ENCODE measurements at places on chromosomes 16 and 17.

GRCh38 chr17:37450112-37450511 lies 39.6 kb upstream of the DUSP14 start:
- DNase-seq = no peak

- no peak for DNase-seq
Observed at GRCh38 chr16:1778200-1779179, 3.9 kb downstream of the SPSB3 start.

DNA sequence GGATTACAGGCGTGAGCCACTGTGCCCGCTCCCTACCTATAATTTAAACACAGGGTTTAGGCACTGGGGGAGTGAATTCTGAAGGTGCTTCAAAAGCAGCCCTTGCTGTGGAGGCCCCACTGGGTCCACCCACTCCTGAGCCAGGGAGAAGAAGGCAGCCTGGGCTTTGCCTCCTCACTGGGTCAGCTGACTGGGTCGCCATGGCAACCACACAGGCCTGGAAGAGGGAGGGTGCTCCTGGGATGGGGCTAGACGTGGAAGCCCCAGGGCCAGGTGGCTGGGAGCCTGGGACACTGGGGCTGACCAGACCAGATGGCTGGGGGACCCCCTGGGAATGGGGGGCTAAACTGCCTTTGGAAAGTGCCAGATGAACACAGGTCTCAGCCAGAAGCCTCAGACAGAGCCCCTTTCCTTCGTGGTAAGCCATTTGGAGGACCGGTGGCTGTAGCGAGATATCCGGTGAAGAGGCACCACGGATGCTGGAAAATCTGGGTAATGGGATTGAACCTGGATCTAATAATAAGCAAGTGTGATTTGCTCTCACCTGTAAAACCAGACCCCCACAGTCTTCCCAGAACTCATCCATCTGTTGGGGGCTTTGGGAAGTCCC lies 32.9 kb downstream of the TRARG1 start:
- DNase-seq = no peak

- no peak for DNase-seq
Observed at GRCh38 chr17:68785565-68786486, 169.4 kb downstream of the ABCA8 start.

GRCh38 chr16:56929639-56930038 lies 2.3 kb upstream of the HERPUD1 start:
- no peak for DNase-seq

DNA sequence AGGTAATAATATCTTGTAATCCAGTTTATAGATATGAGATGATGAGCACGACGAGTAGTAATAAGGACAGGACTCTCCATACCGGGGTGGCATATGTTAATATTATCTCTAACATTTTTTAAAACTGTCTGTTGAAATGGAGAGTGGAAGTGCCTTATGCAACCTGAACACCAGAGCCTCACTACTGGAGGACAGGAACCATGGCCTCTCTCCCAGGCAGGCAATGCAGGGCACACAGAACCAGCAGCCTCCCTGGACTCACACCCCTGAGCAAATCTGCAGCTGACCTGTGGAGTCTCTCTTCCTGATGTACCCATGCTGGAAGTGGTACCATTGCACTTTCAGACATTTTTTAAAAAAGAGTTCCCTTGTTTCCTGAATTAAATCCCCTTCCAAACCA lies 55.2 kb upstream of the ERN1 start:
- DNase-seq = no peak

DNA sequence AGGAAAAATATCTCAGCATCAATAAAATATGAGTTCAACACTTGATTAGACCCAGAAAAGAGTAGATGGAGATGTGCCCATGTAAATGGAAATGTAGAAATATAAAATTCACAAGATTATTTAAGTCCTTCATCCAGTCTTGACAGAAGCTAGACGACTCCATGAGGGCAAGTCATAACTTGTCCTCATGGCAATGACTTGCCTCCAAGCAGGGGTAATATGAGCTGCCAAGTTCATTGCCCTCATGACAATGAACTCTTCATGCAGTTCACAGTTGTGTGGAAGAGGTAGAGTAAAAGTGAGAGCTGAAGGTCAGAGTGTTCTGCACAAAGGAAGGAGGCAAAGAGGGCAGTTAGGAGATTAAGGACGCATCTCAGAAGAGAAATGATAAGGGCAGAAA lies 22.3 kb downstream of the CDH11 start:
- DNase-seq = no peak

- no peak for DNase-seq
Observed at GRCh38 chr17:75356260-75356937, 49.1 kb downstream of the GRB2 start.

DNA sequence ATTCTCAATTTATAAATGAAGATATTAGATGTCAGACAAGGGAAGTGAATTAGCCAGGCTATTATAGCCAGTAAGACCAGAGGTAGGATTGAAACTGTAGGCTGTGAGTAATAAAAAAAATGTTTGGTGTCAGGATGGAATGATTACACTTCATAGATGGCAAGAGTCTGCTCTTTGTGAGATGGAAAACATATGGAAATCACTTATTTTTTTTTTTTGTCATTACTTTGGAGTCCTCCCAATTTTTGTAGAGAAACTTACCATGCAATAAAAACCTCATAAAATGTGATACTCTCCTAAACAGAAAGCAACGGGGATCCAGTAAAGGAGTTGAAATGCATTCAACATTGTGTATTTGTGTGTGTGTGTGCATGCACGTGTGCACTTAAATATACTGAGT lies 532.7 kb upstream of the CDH8 start:
- DNase-seq = no peak

GRCh38 chr17:74157366-74157765 lies 46.1 kb upstream of the RPL38 start:
- peak; percentile 22 for DNase-seq

GRCh38 chr16:54722210-54722676 lies 208.4 kb upstream of the IRX5 start:
- DNase-seq = no peak

DNA sequence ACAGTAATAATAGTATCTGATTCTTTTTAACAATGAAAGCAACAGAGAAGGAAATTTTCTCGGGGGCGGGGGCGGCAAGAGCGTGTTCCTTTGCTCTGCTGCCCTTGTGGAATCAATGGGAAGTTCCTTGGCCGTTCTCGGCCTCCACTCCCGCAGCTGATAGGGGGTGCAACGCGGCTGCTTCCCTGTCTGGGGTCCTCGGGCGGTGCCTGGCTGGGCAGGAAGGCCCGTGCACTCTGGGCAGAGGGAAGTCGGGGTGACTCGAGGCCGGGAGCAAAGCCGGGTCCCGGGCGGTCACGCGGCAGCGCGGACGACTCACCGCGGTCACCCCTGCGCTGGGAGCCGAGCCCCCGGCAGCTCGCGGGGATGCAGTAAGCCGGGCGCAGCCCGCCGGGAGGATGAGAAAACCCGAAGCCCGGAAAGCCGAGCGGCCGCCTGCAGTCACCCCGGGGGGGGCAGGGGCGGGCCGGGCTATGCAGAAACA lies 2.5 kb downstream of the TUBB3 start:
- no peak for DNase-seq

GRCh38 chr17:57766318-57766943 lies 21.3 kb upstream of the CCDC182 start:
- no peak for DNase-seq

DNA sequence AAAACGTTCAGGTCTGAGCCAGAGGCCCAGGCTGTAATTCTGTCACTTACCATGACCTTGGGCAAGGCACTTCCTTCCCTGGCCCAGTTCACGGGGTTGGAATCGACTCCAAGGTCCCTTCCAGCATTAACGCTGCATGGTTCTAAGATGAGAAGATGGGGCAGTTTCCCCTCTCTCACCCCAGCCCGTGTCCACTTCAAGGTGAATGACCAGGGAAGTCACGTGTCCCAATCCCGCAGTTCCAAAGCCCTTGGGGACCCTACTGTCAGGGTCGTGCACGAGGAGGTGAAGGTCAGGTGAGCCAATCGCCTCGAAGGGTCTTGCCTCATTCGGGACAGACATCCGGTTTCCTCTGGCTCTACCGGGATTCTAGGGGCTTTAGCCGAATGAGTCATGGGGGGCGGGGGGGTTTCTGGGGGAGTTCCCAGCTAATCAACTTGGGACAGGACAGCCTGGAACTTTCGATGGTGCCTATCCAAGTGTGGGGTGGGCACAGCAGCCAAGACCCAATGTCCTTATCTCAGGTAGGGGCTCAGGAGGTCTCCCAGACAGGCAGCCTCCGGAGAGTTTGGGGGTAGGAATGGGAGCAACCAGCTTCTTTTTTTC lies 762 bp upstream of the CSF3 start:
- no peak for DNase-seq

DNA sequence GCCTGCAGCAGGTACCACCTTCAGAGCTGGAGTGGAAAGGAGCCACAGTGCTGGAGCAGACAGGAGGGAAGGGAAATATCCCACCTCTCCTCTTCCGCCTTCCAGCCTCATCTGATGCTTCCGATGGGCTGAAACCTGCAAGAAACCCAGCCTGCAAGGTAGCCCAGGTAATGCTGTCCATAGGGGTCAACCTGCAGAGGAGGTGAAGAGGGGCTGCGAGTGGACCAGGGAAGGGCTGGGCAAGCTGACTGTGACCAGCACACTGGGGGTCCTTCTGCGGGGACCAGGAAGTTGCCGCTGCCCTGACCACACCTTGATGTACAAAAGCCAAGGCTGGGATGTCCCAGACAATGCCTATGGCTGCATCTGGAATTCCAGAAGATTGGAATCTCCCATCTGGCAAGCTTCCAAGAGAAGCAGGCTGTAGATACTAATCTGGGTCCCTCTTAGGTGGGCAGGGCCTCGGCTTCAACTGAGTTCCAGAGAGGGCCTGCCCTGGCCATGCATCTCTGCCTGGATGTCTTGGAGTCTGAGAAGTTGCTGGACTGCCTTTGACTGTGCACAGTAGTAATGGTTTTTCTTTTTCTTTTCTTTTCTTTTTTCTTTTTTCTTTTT lies 5.8 kb downstream of the FOXL1 start:
- no peak for DNase-seq

DNA sequence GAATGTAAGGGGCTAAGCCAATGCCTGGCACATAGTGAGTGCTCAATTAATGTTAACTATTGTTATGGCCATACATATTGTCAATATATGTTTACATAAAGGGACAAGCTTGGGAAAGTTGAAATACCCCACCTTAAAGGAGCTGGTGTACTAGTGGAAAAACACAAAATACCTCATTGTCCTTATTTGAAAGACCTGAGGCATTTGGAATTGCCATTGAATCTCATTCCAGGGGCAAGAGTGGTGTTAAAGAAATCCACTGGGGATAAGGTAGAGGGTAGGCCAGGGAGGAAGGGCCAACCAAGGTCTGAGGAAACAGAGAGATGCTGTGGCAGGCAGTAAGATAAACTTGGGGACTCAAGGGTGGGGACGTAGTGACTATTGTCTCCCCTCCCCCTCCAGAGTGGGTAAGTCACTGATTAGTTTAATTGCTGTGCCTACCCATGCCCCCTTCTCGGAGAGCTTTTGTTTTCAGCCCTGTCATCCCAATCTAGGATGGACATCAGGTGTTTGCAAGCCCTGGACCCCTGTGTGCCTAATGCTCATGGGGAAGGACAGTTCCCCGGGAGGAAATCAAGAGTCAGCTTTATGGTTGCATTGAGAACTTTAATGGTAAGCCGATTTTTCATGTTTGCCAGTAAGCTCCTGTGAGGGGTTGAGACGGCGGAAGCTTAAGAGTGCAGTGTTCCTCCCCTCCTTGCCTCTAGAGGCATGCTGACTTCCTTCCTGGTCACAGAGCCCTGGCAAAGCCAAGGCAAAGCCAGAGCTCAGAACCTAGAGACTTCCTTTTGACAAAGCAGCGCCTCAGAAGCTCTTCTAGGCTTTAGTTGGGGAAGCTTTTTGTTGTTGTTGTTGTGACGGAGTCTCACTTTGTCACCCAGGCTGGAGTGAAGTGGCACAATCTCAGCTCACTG lies 2.5 kb upstream of the HEATR9 start:
- DNase-seq = no peak

- DNase-seq = no peak
Observed at GRCh38 chr17:63497708-63498483, 21.0 kb downstream of the ACE start.

DNA sequence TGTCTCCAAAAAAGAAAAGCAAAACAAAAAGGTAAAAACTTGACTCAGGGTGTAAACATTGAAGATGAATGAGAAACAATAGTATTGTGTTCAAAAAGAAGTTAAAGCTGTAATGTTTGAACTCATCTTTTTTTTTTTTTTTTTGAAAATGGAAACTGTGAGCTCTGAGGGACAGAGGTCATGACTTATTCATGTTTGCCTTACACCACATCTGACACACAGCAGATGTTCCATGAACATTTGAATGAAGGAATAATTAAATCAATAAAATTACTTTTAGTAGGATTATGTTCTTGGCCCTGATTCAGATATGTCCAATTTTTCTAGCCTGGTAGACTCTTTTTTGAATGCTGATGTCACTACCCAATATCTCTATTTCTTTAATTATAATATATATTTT lies 95.7 kb upstream of the MED13 start:
- no peak for DNase-seq

DNA sequence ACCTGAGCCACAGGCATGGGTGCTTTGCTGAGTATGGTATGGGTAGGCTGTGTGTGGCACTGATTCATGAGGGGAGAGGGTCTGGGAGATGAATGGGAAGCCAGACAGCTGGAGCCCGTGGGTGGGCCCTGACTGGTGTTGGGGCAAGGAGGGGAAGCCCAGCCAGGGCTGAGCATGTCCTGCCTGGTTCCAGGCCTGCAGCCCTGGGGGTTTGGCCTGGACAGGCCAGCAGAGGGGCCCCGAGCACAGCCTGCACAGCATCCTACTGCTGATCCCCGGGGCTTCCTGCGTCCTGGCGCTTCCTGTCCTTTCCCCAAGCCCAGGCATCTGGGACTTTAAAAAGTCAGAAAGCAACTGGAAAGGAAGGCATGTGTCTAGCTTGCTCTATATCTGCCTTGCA lies 4.6 kb upstream of the MVD start:
- DNase-seq = no peak

- no peak for DNase-seq
Observed at GRCh38 chr17:59381716-59382570, 50.5 kb downstream of the YPEL2 start.

DNA sequence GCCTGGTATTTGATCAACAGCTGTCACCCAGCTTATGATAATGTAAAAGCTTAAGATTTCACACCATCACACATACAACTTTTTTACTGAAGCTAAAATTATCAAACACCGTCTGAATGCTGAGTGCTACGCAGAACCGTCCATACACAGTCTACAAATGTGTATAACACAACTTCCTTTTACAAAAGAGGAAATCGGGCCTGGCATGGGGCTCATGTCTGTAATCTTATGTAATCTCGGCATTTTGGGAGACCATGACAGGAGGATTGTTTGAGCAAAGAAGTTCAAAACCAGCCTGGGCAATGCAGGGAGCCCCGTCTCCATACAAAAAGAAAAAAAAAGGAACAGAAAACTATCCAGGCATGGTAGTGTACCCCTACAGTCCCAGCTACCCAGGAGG lies 19.6 kb upstream of the QRICH2 start:
- no peak for DNase-seq

- DNase-seq = no peak
Observed at GRCh38 chr17:1111599-1112443, 68.0 kb downstream of the ABR start.

GRCh38 chr17:63369233-63369632 lies 76.9 kb downstream of the CYB561 start:
- DNase-seq = no peak

- no peak for DNase-seq
Observed at GRCh38 chr16:49952386-49952785, 72.6 kb upstream of the CNEP1R1 start.
